LoVo (cell line): ENCODE measurements at places on chromosomes 4 and X.

GRCh38 chrX:78456909-78457308, 129.5 kb upstream of the CYSLTR1 start:
- no peak for DNase-seq

DNA sequence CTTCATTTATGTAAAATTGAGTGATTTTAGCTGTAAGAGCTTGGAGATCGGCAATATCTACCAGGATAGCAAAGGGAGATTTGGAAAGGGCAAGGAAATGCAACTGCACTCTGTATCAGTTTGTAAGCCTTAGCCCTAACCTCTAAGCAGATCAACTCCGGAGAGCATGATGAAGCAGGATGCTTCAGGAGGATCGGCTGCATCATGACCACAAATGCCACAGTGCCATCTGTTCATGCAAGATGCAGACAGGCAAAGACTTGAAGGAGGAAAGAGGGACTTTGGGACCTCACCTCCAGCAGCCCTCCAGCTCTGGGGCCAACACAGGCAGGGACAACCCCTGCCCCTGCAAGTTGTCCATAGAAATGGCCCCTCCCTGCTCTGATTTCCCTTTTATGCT, 377.6 kb upstream of the GATB start:
- DNase-seq: no peak

DNA sequence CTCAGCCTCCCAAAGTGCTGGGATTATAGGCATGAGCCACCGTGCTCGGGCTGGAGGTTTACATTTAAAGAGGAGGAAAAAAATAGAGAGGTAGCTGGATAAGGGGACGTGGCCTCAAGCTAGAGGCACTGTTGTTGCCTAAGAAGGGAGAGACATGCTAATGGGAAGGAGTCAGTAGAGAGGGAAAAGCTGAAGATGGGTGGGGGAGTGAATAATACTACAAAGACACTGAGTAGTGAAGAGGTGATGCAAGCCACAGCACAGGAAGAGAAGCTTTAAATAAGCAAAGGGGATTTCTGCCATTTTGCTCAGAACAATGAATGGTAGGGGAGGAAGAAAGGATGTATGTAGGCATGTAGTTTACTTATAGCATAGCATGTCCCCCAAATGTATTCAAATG, 11.5 kb upstream of the AP1S2 start:
- no peak for DNase-seq

- no peak for DNase-seq
Observed at GRCh38 chrX:7269589-7269988, 121.6 kb upstream of the PUDP start.

- DNase-seq: no peak
Observed at GRCh38 chrX:147737690-147738089, 174.0 kb upstream of the FMR1 start.

DNA sequence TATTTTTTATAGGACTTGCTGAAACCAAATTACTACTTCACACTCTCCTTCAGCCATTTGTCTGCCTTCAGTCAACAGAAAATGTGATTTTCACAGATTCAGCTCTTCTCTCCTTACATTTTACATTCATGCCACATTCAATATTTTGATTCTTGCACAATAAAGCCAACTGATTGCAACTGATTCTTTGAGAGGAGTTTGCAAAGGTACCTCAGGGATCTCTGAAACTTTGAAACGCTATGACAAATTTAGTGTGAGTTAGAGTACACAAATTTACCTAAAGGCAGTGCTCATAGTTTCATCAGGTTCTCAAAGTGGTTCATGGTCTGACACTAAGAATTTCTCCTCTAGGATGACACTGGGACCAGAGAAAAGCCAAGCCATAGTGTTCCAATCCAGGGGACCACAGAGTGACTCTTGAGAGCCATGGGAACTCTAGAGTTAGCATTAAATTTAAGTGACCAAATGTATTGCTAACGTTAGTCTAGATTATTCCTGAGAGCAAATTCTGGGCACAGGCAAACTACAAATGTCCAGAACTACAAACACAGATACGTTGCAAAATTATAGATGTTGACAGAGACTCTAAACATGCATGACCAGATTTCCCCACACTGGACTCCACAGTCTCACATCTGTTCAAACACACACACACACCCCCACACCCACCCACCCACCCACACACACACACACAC, 9.0 kb downstream of the CSN3 start:
- no peak for DNase-seq

GRCh38 chrX:32408389-32408788, 803.0 kb downstream of the DMD start:
- no peak for DNase-seq

DNA sequence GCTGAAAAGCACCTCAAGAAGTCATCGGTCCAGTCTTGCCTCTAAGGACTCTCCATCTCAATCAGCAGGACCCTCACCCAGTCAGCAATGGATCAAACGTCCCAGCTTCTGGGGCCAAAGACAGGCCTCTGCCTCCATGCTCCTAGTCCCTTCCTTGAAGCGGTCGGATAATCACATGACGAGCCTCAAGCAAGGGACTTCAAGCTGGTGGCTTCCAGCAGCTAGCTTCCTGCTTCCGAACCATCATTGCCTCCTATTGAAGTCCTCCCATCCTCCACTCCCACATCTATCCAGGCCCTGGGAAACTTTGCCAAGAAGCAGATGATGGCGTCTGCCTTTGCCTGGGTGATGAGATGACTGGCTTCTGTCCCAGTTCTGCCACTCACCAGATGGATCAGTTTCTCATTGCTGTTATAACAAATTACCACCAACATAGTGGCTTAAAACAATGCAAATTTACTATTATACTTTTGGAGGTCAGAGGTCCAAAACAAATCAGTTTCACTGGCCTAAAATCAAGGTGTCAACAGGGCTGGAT, 135.2 kb upstream of the MAMLD1 start:
- no peak for DNase-seq
